ENCODE measurements at places on chromosomes 5 and 9. TPM values are rescaled to one million over a fixed set of nuclear protein-coding genes. Genes with fewer than 3 reads are reported as not detected.

The DRD1 gene
- not detected for total RNA-seq

The GABRA6 gene
- total RNA-seq, result not detected

The HDHD3 gene
- total RNA-seq, result 10.8 TPM

The ADAMTS2 gene
- total RNA-seq, result 5.9 TPM

The CNTFR gene
- total RNA-seq, result 0.55 TPM

- DNase-seq, result no peak
These were observed 54.8 kb upstream of the COL15A1 start for GRCh38 chr9:98888801-98889421.

DNA sequence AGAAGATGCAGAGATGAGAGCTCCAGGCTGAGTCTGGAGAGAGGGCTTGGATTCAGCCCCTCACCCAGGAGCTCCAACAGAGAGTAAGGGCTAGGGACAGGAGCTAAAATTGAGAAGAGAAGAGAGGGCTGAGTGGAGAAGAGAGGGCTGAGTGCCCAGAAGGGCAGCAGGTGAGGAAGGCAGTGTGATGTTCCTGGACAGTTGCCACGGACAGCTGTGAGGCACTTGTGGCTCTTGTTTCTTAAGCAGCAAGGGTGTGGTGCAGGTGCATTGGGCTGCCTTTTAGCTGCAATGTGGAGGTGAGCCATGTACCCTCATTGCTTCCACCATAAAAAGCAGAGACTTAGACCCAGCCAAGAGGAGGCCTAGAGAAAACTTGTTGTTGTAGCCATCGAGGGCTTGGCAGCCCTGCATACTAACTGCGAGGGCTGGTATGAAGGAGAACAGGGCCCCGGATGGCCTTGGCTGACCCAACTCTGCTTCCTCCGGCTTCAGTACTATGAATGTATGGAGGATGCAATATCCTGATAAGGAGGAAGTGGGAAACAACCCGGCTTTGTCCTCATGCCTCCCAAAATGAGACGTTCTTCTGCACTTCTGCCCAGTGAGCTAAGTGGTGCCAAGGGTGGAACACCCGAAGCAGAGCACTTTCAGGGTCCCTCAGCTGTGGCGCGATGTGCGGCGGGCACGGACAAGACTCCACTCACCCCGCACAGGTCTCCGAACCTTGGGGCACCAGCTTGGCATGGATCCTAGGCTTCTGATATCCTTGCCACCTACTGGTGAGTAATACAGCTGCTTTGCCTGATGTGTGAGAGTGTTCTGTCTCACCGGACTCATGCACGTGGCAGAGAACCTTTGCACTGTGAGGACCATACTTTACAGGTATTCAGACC, 65.2 kb downstream of the LRRC70 start:
- no peak for DNase-seq

GRCh38 chr5:150135557-150136304, 19.9 kb downstream of the PDGFRB start:
- DNase-seq, result no peak

- DNase-seq, result no peak
These were observed 62.0 kb downstream of the TTLL11 start for GRCh38 chr9:122031157-122031556.
